NCI-H2227 treated with DMSO at 0.1 percent for 48 hours (cell line): ENCODE measurements at places on chromosomes 16 and 17.

- no peak for DNase-seq
Observed at GRCh38 chr17:74687886-74688285, 24.8 kb downstream of the CD300LF start.

GRCh38 chr16:66587881-66588600 is 8.8 kb downstream of the CMTM2 start:
- DNase-seq: no peak

DNA sequence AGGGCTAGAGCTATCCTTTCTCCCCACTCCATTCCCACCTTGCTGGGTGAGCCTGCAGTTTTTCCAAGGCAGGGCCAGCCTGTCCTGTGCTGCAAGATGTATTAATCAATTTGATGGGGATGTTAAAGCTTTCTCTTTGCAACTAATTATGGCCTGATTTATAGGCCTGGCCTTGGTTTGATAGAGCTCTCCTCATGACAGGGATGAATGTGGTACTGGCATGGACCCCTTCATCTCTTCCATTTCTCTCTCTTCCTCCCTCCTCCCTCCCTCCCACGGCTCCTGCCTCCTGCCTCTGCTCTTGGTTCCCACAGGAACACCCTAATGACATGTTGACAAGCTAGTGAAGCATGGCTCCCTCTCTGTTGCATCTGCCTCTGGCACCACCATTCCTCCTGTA is 47.2 kb upstream of the SKAP1 start:
- no peak for DNase-seq

DNA sequence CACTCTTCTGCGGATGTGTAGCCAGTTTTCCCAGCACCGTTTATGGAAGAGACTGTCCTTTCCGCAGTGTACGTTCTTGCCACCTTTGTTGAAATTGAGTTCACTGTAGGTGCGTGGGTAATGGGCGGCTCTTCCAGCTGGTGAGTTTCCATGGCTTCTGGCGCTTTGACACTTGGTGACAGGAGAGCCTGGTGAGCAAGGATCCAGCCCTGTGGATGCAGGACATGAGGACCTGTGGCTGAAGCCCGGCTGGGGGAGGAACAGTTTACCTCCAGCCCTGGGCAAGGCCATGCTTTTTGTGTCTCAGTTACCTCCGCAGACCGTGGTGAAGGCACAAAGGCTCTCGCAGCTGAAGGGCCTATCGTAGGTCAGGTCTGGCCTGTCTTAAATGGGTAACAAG is 166.5 kb downstream of the LAT start:
- no peak for DNase-seq

DNA sequence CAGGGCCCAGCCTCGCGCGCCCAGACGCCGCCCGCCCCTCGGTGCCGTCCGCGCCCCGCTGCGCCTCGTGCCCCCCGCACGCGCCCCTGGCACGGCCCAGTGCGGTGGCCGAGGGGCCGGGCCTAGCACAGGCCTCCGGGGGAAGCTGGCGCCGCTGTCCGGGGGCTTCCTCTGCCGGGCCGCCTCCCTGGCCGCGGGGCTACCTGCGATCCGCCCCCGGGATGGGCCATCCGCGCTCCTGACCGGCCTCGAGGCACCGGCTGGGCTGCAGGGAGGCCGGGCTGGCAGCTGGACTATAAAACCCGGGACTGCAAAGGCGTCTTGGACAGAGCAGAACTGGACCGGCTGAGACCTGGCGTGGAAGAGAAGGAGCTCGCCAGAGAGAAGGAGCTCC is 783 bp downstream of the BHLHA9 start:
- DNase-seq: no peak

- DNase-seq: no peak
Observed at GRCh38 chr16:67269766-67270165, 9.6 kb upstream of the PLEKHG4 start.
